ENCODE measurements at places on chromosomes 16 and 17.

GRCh38 chr16:17829811-17830210 is 359.1 kb upstream of the XYLT1 start:
- DNase-seq, result no peak

DNA sequence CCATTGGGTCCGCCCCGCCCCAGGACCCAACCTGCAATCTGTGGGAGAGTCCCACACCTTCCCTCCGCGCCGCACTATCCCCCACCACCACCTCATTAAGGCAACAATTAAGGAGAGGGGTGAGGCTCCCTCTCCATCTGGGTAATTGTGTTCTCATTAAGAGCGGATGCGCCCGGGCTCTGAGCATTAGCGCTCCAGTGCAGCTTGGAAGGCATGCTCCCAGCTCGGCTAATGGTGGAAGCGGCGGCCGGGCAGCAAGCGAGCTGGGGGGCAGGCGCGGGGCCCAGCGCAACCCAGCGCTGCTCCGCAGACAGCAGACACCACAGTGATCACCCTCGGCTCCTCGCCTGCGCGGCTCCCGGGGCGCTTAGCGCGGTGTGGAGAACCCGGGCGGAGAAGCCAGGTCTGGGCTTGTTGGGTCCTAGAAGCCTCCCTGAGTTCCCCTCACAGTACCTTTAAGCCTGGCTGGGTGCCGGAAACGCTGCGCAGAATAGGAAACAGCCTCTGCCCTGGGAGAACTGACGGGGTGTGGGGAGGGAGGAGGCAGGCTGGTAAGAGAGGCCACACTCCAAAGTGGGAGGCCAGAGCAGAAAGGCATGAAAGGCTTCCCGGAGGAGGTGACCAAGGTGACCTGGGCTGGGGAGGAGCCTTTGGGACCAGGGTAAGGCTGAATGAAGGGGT is 6.4 kb downstream of the CBLN1 start:
- DNase-seq, result no peak

- DNase-seq, result no peak
Observed at GRCh38 chr16:9047689-9048301, 43.6 kb upstream of the HAPSTR1 start.

GRCh38 chr17:55394357-55395021 is 27.1 kb downstream of the MMD start:
- no peak for DNase-seq

DNA sequence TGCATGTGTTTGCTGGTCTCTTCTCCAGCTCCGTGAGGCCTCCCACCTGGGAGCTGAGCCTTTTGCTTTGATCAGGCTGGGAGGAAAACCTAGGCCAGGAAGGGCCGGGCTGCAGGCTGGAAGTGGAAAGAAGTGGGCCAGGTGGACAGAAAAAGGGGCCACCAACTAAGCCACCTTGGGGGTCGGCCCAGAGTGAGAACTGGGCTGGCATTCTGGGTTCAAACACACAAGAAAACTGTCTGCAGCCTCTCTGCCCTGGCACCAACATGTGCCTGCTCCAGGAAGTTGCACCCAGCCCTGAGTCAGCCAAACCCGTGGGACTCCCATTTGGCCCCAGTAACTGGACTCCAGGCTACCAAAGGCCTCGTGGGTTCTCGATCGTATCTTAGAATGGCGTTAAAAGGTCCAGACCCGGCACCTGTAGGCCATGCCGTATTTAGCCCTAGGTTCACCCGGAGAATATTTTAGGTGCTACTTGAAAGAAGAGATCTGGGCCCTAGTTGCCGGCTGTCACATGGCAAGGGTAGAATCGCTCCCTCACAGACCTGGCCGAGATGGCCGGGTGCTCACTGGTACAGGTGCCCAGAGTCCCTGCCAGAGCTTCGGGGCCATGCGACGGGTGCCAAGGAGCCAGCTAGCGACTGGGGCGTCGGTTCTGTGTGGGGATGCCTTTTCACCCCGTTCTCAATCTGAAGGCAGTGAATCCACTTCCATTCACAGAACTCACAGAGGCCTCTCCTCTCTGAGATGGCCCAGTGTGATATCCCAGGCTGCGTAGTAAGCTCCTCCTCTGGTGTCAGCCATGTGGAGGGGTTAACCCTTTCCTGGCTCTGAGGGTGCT is 236.6 kb downstream of the MRTFB start:
- no peak for DNase-seq

DNA sequence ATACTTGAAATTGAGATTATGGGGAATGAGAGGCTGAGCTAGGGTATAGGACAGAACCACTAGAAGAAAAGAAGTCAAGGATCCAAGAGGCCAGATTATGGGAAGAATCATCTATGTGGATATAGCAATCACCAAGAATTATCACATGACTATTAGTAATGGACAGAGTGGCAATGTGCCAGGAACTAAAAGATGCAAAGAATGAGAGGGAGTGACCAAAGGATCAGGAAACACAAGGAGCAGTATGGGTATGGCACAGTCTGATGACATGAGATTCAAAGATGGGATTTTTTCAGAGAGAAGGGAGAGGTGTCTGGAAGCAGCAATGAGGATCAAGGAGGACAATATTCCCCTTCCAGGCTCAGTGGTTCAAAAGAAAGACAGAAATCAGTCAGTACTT is 212.2 kb downstream of the AATF start:
- DNase-seq, result no peak

- no peak for DNase-seq
Observed at GRCh38 chr17:65656390-65657250, 95.2 kb upstream of the AXIN2 start.

DNA sequence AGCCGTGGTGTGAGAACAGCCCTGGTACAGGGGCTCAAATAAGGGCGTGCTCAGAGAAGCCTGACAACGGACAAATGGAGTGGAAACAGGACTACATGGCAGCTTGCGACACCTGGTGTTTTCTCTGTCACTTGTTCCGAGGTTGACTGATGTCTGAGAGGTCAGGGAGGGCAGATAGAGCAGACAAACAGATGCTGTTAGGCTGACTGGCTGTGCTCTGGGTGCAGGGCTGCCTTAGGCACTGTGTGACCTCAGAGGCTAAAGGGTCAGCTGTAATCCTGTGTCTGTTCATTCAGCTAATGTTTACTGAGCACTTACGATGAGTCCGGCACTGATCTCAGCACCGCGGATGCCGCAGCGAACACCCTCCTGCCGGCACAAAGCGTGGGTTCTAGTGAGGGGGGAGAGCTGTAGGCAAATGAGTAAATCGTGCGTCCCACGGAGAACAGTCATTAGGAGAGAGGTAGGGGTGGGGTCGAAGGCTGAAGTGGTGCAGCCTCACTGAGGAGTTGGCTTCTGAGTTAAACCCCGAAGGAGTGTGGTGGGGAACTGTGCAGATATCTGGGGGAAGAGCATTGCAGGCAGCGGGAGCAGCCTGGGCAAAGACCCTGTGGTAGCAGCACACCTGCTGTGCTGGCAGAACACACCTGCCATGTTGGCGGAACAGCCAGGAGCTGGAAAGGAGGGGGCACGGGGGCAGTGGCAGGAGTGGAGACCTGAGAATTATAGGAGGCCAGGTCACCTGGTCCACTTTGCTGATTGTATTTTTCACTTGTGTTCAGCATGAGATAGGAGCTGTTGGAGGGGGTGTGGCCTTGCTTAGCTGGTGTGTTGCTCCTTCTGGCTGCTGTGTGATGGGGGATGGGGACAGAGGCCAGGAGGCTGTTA is 35.0 kb downstream of the GPT2 start:
- no peak for DNase-seq

DNA sequence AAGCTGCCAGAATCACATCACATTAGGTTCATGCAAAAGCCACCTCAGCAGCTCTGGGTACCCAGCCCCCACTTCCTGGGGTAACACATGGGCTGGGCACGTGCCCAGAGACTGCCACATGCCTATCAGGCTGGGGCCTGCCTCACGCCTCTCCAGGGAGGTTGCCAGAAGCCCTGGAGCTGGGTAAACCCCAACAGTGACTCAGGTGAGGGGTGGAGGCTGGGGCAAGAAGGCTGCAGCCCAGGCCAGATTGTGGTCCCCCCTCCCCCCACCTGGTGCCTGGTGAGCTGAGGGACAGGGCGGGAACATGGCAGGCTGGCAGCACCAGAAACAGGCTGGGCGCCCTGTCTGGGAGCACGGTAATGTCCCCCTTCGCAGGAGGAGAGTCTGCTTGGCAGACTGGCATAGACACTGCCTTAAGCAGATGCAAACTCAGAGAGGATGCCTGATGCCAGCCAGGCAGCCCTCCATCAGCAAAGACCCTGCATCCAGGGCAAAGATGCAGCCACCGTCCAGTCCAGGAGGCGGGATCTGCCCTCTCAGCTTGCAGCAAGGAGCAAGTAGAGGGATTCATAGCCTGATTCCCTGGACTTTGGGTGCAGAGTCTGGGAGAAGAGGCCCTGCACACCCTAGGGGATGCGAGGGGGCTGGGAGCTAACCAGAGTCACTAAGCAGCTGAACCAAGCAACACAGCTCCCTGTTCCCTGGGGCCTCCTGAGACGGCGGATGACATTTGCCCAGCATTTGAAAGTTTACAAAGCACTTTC is 28.8 kb downstream of the NGFR start:
- no peak for DNase-seq

DNA sequence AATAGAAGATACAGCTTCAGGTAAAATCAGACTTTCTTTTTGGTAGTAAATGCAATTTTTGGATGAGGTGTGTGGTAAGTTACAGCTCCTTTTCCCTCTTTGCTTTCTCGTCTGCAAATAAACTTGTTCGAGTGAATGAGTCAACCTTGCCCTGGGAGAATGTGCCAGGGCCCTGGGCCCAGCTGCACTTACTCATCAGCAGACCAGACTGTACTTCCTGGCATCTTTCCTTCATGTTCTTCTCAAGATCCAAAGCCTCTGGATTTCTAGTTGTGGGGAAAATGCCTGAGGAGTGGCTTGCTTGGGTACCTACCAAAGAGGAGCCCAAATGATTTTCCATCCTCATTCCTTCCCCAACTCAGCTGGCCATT is 5.4 kb upstream of the G6PC1 start:
- no peak for DNase-seq

DNA sequence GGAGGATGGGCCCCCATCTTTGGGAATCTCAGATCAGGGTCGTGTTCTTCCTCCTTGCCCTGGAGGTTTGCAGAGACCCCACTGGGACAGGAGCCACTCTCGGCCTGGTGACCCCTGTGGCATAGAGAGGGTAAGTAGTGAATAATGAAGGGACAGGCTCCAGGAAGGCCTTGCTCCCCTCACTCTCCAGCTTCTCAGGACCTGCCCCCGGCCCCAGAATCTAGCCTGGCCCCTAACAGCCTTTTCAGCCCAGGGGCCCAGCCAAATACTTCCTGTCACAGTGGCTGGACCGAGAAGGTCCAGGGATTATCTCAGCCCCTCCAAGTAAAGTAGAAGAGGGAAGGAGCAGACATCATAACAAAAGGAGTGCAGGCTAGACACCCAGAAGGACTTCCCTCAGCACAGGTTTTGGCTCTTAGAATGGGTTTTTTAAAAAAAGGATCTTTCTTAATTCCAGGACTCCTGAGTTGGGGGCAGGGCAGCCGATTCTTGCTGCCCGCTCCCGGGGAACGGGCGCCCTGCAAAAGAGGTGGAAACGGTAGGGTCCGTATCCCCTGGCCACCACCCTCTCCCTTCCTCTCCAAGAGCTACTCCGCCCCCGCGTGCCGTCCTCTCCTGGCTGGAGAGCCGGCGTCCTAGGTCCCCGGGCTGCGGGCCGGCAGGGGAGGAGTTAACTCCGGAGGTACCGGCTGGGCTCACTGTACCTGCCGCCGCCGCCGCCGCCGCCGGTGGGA is 559 bp upstream of the NXPH3 start:
- DNase-seq, result no peak

DNA sequence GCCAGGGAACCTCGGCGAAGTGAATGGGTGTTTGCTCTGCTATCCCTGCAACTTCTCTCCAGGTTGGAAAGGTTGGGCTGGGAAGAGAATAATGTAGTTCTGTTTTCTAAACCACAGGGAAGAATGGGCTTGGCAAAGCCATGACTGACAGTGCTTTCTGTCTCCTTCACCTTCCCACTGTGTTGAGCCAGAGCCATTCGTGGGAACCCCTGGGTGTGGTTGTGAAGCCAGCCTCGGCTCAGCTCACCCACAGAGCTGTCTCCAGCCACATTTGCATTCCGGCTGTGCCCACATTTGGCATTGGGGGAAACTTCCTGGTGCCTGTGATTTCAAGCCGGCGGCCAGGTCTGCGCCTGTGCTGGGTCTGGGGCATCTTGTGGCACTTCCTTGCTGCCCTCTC is 39.9 kb downstream of the BAIAP2 start:
- no peak for DNase-seq

DNA sequence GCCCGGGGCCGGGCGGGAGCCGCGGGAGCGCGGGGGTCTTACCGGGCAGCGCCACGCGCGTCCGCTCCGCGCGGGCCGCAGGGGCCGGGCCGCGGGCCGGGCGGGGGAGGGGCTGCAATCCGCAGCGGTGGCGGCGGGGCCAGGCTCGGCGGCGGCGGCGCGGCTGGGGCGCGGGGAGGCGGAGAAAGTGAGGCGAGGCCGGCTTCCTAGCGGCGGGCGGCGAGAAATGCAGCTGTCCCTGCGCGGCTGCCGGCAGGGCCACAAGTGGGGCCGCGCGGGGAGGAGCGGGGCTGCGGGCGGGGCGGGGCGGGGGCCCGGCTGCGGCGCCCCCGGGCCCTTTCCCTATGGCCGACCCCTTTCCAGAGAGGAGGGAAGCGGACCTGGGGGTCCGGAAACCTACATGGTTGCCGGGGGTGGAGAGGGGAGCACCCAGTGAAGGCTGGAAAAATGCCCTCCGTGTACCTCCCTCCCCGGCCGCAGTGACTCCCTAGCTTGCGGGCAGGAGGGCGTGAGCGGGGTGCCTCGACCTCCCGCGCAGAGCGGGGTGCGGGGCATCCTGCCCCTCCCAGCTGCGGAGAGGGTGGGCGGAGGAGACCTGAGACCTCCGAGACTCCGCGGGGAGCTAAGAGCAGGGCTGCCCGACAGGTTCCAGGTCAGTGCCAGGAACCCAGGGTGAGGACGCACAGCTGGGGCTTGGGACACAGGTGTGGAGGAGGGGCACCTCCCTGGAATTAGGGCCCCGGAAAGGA is at the start of gene CUEDC1:
TSS of gene CUEDC1 (minus strand) at position 230 of the 749 bp plus-strand sequence. CDS start 69,848 bp downstream, outside the sequence.
- no peak for DNase-seq

GRCh38 chr16:22886927-22887326 is 73.0 kb downstream of the HS3ST2 start:
- no peak for DNase-seq

DNA sequence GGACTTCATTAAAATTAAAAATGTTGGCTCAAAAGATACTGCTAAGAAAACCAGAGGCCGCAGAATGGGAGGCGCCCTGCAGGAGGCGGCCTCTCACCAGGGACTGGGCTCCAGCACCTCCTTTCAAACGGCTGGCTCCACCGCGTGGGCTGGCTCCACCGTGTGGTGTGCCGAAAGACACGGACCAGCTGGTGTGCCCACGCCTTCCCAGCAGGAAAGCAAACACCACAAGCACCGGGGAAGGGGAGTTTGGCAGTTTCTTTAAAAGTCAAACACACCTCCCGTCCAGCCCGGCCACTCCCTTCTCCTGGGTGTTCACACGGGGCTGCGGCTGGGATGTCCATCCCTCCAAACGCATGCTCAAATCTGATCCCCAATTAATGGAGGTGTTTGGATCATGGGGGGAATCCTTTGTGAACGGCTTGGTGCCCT is 13.9 kb downstream of the HAGH start:
- no peak for DNase-seq

All from left renal pelvis (tissue), 4 donors.